Gastroesophageal sphincter (tissue), 4 donors: ENCODE measurements at places on chromosomes 12 and 14.

DNA sequence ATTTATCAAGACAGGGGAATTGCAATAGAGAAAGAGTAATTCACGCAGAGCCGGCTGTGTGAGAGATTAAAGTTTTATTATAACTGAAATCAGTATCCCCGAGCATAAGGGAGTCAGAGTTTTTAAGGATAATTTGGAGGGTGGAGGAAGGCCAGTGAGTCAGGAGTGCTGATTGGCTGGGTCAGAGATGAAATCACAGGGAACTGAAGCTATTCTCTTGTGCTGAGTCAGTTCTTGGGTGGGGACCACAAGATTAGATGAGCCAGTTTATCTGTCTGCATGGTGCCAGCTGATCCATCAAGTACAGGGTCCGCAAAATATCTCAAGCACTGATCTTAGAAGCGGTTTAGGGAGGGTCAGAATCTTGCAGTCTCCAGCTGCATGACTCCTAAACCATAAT is 96.6 kb downstream of the CCDC60 start:
- no peak overlapping the region for H3K4me3 ChIP-seq
- no peak for ATAC-seq
- H3K27me3 ChIP-seq: peaks cover 10% of the 10 kb centered on the region
- no peak overlapping the region for H3K27ac ChIP-seq
- H3K4me1 ChIP-seq: no peaks in the 10 kb centered on the region

GRCh38 chr12:15116086-15116485 is 105.1 kb downstream of the RERG start:
- H3K27ac ChIP-seq: no peak overlapping the region
- no peak overlapping the region for H3K4me3 ChIP-seq
- H3K27me3 ChIP-seq: no peaks in the 10 kb centered on the region

DNA sequence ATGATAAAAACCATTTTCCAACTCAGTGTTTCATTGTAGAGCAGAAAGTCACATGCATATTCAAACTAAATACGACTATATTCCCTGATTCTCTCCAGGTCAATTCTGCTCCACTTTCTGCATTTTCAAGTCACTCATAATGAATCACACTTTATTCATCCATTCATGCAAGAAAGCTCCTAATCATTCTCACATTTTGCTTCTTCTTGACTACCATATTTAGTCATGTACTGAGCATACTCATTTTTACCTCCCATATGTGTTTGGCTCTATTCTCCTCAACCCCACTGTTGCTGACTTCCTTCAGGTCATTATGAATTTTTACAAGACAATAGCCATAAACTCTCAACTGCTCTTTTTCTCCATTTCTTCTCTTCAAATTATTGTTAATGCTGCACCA is 43.4 kb upstream of the PIK3C2G start:
- no peak overlapping the region for H3K27ac ChIP-seq
- no peaks in the 10 kb centered on the region for H3K4me1 ChIP-seq
- no peaks in the 10 kb centered on the region for H3K36me3 ChIP-seq
- no peak overlapping the region for H3K4me3 ChIP-seq
- H3K27me3 ChIP-seq: no peaks in the 10 kb centered on the region

- H3K27ac ChIP-seq: no peak overlapping the region
- H3K4me1 ChIP-seq: no peaks in the 10 kb centered on the region
- peaks cover 6% of the 10 kb centered on the region for H3K27me3 ChIP-seq
- no peak for ATAC-seq
- no peaks in the 10 kb centered on the region for H3K36me3 ChIP-seq
Measured at GRCh38 chr14:106493962-106494823, 967.8 kb downstream of the TMEM121 start.

DNA sequence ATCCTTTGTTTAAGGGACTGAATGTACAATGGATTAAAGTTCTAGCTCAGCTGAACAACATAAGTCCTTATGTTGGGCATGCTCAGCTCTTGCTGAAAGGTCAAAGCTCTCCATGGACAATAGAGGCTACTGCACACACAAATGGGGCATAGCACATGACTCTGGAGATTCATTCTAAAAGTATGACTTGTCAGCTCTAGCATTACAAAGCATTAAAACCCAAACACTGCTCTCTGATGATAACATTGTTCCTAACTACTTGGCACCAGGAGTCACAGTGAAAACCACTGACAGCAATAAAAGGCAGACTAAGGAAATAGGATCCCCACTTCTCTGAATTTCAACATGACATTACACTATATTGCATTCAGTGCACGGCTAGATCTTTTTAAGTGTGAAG is 21.9 kb upstream of the FSCB start:
- no peak for ATAC-seq
- no peak overlapping the region for H3K27ac ChIP-seq
- no peaks in the 10 kb centered on the region for H3K36me3 ChIP-seq
- H3K4me3 ChIP-seq: no peak overlapping the region
- no peaks in the 10 kb centered on the region for H3K27me3 ChIP-seq

GRCh38 chr12:119363037-119363436 is 28.5 kb downstream of the CCDC60 start:
- ATAC-seq: no peak
- H3K27ac ChIP-seq: no peak overlapping the region
- no peaks in the 10 kb centered on the region for H3K27me3 ChIP-seq
- peaks cover 18% of the 10 kb centered on the region for H3K4me1 ChIP-seq
- H3K4me3 ChIP-seq: no peak overlapping the region

DNA sequence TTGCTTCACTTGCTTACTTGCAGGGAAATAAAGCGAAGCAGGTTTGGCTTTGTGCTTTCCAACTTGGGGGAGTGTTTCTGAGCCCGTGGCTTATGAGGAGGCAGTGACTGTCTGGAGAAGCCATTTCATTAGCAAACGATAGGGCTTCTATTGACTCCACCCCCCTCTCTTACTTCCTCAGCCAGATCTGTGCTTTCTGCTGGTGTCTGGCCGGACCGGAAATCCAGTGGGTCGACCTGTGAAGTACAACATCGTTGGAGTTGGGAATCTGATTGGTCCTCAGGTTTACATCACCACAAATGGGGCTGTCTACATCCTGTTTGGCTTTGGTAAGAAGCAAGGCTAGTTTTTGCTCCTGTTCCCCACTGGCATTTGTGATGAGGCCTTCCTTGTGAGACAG is 22.3 kb downstream of the FAM234B start:
- no peaks in the 10 kb centered on the region for H3K4me1 ChIP-seq
- H3K4me3 ChIP-seq: no peak overlapping the region
- no peak for ATAC-seq
- H3K36me3 ChIP-seq: peaks cover 68% of the 10 kb centered on the region
- H3K27me3 ChIP-seq: no peaks in the 10 kb centered on the region
- no peak overlapping the region for H3K27ac ChIP-seq

- H3K36me3 ChIP-seq: peaks cover 7% of the 10 kb centered on the region
- peaks cover 4% of the 10 kb centered on the region for H3K4me1 ChIP-seq
- H3K27me3 ChIP-seq: no peaks in the 10 kb centered on the region
- H3K4me3 ChIP-seq: peak overlapping the region; percentile 85
Measured at GRCh38 chr12:121802485-121802842, 1.3 kb upstream of the SETD1B start.

DNA sequence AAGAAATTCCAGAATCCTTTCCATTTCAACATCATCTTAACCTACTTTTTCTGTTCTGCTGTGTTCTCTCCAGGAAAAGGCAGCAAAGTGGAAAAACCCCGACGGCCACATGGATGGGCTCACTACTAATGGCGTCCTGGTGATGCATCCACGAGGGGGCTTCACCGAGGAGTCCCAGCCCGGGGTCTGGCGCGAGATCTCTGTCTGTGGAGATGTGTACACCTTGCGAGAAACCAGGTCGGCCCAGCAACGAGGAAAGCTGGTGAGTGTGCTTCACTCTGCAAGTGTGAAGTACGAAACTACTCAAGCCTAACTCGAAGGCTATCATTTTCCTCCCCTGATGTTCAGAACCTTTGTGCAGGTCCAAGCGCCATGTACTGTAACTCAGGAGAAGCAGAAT is 172.0 kb downstream of the PELI2 start:
- no peak overlapping the region for H3K27ac ChIP-seq
- ATAC-seq: no peak
- H3K4me3 ChIP-seq: no peak overlapping the region
- H3K4me1 ChIP-seq: no peaks in the 10 kb centered on the region
- H3K27me3 ChIP-seq: no peaks in the 10 kb centered on the region

DNA sequence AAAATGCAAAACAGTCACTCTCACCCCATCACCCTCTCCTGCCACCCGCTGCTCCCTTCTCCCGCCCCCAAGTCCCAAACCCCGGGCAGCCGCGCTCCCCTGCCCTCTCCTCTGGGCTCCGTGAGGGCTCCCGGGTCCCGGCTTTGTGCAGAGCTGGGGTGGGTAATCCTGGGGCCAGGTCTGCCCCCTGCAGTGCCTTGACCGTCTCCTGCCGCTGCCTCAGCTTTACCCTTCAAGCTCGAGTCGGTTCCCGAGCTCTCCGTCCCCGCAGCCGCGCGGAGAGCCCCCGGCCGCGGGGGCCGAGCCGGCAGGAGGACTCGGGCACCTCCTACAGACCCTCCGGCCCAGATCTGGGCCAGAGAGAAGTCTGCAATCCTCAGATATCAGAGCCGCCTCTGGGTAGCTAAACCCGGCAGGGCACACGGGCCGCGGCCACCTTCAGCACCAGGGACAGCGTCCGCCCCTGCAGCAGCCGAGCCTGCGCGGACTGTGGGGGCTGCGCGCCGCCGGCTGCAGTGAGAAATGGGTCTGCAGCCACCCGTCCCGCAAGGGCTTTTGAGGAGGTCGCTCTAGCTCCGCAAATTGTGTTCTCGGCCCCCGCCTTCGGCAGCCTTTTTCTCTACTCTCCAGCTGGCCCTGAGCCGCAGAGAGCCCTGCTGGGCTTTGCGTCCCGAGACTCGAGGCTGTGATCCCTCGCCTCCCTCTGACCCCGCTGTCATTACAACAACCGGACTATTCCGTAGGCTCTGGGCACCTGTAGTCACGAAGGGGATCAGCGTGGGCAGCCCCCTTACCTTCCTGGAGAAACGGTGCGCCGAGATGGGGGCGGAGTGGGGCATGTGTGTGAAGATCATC is 1.2 kb downstream of the PRMT8 start:
- peaks cover 100% of the 10 kb centered on the region for H3K27me3 ChIP-seq
- no peaks in the 10 kb centered on the region for H3K4me1 ChIP-seq
- no peak overlapping the region for H3K27ac ChIP-seq
